Retina (tissue), 1 donor: ENCODE measurements at places on chromosomes 11 and 22.

GRCh38 chr22:36764060-36764459 is 11.9 kb downstream of the IFT27 start:
- no peak for DNase-seq

DNA sequence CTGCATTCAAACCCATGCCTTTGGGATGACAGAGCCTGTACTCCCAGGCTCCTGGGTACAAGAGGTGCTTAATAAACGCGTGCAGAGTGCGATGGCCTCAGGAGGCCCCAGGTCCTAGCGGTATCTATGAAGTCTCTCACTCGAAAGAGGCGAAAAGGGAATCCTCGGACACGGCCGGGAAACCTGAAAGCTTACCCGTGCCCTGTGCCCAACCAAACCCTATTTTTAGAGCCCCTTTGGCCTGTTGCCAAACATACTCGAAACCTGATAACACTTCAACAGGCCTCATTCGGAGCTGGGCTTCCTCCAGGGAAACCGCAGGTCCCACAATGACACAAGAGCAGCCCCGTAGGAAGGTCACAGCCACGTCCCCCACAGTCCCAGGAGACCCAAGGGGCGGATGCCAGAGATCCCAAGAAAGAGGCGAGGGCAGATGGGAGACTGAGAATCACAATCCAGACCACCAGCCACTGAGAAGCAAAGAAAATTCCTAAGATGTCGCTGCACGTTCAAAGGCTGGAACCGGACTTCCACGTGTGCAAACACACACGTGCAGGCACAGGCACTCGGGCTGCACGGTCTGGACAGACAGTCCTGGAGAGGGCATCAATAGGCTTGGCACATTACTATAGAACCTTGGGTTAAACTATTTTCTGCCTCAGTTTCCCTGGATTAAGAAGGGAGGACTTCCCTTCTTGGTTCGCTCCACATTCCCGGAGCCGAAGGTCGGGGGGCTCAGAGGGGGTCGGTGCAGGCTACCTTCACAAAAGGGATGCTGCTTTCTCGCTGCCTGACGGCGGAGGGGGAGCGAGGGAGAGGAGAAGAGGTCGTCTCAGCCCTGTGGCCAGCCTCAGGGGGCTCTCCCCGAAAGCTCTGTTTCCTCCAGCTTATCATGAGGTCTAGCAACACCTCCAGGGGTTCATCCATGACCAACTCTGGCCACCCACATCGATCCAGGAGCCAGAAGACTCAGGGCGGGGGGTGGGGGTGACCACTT is 8.2 kb downstream of the PDGFB start:
- no peak for DNase-seq

DNA sequence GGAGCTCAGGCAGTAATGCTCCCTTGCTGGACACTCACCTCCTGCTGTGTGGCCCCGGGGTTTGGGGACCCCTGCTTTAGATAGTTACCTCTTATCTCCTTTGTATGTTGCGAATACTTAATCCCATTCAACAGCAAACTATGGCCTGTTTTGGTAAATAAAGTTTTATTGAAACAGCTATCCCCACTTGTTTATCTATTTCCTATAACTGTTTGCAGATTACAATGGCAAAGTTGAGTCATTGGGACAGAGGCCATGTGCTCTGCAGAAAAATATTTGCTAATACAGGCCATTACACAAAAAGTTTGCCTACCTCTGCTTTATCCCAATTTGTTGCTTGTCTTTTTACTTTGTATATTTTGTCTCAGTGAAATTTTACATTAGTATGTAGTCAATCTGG is 68.4 kb downstream of the CACNA1I start:
- DNase-seq, result no peak

- DNase-seq, result no peak
Measured at GRCh38 chr22:39789788-39790187, 103.8 kb downstream of the ENTHD1 start.

DNA sequence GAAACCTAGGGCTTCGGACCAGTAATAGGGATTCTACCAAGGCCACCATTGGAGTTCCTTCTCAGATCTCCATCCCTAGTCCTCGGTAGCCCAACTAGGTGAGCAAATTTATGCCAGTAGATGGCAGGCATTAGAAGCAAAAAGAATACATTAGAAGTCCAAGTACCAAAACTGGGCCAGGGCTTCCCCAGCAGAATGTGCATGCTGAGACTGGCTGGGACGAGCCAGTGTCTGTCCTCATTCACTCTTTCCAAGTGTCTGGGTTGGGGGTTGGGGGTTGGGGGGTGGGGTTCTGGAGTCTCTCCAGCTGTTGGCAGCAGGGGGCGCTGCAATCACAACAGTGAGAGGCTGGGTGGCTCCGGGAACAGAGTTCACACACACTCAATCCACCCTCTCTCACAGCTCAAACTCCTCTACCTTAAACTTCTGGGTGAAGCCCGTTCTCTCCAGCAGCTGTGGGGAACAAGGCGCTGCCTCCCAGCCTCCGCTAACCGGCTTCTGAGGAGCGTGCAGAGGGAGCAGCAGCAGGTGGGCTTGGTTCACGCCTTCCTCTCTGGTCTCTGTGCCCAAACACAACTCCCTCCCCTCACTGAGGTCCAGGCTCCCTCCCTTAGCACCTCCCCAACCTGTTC is 57.5 kb downstream of the BTG4 start:
- peak; percentile 41 for DNase-seq

DNA sequence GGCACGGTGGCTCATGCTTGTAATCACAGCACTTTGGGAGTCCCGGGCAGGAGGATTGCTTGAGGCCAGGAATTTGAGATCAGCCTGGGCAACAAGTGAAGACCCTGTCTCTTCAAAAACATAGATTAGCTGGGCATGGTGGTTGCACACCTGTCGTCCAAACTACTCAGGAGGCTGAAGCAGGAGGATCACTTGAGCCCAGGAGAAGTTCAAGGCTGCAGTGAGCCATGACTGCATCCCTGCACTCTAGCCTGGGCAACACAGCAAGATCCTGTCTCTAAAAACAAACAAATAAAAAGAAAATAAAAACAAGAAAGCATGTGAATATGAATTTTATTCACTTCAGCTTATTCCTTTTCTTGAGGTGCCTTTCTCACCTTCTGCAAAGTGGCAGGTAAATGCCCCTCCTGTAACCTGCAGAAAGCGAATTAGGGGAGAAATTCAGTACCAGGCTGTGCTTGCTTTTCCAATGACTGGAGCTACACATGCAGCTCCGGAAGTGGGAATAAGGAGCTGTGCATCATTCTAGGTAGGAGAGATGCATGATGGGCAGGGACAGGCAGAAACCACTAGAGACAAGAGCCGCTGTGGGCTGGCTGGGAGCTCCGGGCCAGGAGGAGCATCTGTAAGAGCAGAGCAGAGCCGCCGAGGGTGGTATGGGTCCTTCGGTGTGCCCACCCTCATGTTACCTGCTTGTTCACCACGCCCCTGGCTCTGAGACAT is 14.7 kb upstream of the KCTD17 start:
- DNase-seq, result no peak

DNA sequence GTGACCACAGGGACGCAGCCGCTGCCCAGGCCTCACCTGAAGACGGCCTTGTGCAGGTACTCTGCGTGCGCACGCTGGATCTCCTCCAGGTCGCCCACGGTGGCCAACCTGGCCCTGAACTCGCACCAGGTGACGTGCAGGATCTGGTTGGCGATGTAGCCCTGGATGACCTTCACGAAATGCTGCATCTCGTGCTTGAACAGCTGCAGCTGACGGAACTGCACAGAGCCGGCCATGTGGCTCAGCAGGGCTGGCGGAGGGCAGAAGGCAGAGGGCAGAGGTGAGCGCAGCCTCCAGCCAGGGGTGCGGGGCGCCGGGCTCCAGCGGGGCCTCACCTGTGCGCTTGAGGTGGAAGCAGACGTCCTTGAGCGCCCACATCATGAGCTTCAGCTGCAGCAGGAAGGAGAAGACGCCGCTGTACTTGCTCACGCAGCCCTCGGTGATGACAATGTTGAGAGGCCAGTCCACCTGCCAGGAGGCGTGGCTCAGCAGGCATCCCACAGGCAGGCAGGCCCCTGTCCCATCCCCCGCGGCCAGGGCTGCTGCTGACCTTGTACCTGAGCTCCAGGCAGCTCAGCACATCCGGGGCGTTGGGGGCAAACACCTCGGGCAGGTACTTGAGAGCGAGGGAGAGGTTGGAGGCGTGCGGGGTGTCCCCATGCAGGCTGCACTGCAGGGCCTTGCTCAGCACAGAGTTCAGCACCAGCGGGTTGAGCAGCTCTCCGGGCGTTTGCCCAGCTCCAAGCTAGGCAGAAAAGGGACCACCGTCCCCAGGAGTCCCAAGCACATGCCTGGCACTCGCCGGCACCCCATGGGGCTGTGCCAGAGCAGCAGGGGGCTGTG is 17.6 kb downstream of the SELENOO start:
- DNase-seq, result no peak

GRCh38 chr11:70470127-70470526 is 71.8 kb downstream of the CTTN start:
- DNase-seq, result no peak

GRCh38 chr11:68373815-68374501 is 61.6 kb downstream of the LRP5 start:
- DNase-seq, result peak; percentile 96
